ENCODE measurements at places on chromosomes 2 and 18.

DNA sequence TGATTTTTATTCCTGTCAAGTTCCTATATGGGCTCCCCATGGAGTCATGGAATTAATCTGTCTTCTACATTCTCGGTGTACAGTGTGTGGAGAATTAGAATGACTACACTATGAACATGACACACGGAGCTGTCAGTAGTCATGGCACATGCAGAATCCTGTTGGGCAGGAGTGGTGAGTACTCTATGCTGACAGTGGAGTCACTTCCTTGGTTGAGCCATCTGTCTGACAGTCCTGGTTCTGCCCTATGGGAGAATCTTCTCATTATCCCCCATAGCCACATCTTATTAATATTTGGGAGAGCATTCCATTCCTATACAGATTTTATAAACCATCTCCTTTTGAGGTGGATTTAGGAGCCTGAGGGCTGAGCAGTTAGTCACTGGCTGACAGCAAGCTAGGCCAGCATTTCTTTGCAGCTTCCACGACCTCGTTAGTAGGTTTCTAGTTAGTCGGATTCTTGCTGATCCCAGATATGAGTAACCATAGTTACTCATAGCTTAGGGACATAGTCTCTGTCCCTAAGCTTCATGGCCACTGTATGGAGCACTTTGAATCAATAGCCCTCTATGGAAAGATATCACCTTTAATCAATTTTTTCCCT is 90.6 kb downstream of the MDH1 start:
- DNase-seq = no peak

GRCh38 chr18:4797002-4797685 is 342.0 kb upstream of the DLGAP1 start:
- DNase-seq = no peak

- DNase-seq = no peak
These were observed 3.0 kb downstream of the LRRFIP1 start for GRCh38 chr2:237630216-237631000.

DNA sequence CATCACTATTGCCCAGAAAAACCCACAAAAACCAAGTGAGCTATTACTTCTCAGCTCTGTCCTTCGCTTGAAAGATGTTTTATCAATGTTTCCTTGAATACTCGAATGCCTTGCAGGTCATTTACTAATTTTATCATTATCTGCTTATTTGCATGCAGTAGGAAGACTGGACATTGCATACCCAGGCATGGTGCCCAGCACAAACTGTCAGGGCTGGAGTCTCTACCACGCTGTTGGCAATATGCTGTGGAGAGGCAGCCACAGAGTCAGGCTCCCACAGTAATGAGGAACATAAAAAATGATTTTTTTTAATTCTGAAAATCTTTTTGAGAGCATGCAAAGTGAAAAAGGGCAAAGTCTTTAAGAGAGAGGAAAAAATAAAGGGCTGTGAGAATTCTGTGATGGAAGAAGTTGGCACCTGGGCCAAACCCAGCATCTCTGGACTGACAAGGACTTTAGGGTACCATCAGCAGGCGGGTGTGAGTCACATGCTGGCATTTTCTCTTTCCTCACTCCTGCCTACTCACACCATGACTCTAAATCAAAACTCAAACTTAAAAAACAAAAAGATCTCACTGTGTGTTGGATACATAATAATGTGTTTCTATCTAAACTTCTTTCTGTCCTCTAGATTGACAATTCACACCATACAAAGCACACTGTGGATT is 709.8 kb upstream of the FANCL start:
- no peak for DNase-seq

DNA sequence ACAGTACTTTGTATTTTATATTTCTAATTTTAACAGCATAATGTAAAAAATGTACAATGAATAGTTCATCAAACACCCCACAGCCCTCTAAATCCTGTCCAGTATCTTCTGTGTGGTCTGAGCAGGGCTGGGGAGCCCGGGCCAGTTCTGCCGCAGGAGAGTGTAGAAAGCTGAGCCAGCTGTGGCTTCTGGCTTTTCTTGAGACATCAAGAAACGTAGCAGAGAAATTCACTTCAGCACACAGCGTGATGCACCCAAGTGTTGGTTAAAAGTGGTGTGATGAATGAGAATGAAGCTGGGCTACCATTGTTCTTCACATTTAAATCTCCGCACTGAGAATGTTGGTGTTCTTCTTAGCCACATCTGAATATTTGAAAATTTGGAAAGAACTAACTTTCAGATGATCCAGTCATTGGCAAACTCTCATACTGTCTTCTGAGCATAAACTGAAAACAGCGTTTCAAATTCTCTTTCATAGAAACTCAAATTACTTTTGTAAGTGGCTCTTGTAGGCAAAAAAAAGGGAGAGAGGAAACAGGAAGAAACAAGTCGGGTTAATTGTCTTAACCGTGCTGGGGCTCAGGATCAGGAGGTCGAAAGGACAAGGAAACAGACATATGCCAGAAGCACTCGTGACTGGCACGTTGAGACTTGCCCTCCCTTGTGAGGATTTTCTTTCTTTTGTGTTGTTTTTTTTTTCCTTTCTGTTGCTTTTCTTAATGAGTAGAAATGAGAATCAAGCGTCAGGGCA is 23.4 kb upstream of the TMEM87B start:
- DNase-seq = no peak

DNA sequence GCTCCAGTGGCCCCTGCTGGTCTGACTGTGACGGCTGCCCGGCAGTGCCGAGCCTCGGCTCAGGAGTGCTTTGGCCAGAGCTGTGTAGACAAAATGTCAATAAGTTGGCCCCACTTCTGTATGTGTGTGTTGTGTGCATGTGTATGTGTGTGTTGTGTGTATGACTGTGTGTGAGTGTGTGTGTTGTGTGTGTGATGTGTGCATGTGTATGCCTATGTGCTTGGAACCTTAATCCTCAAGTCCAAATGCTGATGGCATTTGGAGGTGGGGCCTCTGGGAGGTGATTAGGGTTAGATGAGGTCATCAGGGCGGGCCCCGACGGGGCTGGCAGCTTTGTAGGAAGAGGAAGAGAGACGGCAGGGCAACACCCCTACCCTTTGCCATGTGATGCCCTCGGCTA is 269.0 kb downstream of the DCDC2C start:
- DNase-seq = no peak

GRCh38 chr2:113886479-113887008 is 3.3 kb upstream of the ACTR3 start:
- DNase-seq = peak; percentile 7

GRCh38 chr2:176293334-176293733 is 24.1 kb downstream of the MTX2 start:
- DNase-seq = no peak

DNA sequence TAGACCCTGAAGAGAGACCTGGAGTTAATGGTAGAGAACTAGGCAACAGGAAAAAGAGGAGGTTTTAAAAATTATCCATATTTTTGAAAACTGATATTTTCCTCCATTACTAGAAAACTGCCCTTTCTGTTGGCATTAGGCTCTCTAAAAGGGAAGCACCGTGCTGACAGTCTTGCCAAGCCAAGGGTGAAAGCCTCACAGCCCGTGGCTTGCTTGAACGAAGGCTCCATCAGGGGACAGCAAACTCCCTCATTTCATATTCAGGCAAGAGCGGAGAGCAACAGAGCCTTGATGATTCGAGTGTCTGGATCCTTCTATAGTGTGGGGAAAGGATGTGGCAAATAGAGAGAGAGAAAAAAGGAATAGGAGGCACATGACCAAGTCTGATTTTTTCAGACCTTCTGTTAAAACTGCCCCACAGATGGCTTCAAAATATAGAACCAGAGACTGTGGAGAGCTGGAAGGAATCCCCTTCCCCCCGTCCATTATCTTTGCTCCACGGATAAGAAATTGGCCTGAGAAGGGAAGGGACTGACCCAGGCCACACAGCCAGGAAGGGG is 67.0 kb downstream of the CACNB4 start:
- DNase-seq = no peak

DNA sequence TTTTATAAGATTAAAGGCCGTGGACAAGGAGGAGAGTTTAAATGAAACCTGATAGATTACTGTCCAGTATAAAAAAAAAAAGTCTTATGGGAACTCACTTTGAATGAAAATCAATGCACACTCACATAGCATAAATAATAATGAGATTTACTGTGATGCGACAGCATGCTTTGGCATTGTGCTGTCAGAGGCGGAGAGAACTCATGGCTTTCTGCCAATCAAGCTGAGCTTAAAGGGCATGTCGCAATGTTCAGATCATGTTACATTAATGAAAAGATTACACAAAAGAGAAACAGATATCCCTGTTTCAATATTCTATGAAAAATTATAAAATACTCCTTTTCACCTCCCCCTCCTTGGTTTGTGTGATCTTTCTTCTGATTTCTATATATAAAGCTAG is 310.8 kb downstream of the ERBB4 start:
- no peak for DNase-seq

DNA sequence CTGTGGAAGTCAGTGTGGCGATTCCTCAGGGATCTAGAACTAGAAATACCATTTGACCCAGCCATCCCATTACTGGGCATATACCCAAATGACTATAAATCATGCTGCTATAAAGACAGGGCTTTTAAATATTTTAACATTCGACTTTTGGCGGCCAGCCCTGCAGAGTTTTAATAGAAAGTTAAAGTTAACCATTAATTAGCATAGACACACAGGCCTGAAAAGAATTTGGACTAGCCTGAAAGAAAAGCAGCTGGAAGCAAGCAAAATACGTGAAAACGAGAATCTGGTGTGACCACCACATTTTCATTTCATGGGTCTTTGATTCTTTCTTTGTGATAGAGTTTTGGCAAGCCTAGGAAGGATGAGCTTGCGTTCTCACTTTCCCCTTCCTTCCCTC is 184.0 kb downstream of the SCG2 start:
- DNase-seq = no peak

GRCh38 chr2:40177366-40177765 is 274.5 kb downstream of the SLC8A1 start:
- DNase-seq = no peak

DNA sequence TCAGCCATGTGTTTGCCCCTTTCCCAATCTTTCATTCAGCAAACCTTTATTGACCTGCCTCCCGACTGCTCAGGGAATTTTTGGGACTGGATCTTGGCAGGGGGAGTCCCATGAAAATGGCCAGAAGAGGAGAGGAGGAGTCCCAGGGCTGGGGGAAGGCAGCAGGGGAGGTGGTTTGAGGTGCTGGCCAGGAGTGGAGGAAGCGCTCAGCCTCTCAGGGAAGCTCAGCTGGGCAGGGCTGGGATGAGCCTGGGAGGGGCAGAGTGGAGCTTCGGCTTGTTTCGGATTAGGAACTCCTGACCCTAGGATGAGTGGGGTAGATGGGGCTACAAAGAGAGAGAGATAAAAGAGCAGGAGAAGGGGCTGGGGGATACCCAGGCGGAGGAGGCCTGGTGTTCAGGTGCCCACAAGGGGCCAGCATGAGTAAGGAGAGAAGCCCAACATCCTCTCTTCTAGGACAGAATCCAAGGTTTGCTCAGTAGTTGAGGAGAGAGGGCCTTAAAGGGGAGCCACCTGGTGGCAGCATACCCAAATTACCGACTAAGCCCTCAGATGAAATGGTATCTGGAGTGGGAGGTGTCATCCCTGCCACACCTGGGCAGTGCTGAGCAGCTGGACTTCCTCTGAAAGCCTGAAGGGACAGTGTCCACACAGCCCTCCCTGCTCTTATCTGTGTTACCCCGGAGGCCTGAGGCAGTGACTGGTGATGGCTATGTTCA is 91.1 kb downstream of the INHBB start:
- no peak for DNase-seq

DNA sequence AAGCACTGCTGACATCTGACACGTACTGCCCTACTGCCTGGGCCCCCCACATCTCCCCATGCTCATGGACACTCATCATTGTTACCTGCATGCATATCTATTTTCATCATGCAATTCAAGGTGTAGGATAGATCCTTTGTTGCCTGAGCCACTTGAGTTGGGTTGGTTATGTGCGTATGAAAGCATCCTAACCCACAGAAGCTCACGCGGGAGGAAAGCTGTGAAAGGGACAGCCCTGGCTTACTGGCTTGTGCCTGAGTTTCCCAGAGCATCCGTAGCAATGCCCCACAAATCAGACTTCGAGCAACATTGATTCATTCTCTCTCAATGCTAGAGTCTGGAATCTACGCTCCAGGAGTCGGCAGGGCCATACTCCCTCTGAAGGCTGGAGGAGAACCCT is 285.5 kb downstream of the PHLPP1 start:
- no peak for DNase-seq

GRCh38 chr2:27067385-27067784 is 4.1 kb downstream of the OST4 start:
- no peak for DNase-seq

- DNase-seq = no peak
These were observed 440.7 kb downstream of the RND3 start for GRCh38 chr2:150046810-150047209.

- DNase-seq = no peak
These were observed 1081.5 kb upstream of the ZEB2 start for GRCh38 chr2:145601361-145601925.

- no peak for DNase-seq
These were observed 224.1 kb upstream of the CCDC150 start for GRCh38 chr2:196415384-196415783.

GRCh38 chr2:227724394-227725039 is at the start of gene SCYGR6:
TSS of gene SCYGR6 (minus strand) at chr2:227724757. CDS start at chr2:227724757, 0 bp downstream.
- DNase-seq = no peak

DNA sequence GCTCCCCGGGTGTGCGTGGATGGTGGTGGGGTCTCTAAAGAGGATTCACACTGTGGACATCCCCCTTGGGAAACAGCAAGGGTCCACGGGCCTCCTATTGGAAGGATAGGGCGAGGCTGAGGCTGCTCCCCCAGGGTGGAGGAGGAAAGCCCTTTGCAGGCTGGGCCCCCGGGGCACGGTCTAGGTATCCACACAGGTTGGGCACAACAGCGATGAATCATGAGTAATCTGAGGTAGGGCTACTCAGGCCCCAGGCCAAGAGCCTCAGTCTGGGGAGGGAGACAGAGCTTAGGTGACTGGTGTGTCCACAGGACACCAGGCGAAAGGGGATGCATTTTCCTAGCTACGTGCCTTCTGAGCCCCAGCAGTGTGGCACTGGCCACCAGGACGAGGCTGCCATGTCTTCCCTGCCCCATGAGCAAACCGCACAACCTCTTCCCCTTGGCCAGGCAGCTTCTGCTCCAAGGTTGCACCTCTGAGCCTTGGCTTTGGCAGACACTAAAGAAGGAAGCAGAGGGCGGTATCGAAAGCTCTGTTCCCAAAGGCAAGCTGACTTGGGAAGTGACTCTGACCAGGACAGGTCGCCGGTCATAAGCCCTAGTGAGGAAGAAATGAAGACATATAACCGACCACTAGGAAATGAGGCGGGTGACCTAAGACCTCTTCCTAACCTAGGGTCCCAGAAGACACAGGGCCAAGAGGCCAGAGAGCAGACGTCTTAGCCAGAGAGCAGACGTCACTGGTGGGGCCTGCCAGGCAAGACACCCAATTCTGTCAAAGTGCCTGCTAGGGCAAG is 14.6 kb upstream of the SEMA4C start:
- DNase-seq = no peak

DNA sequence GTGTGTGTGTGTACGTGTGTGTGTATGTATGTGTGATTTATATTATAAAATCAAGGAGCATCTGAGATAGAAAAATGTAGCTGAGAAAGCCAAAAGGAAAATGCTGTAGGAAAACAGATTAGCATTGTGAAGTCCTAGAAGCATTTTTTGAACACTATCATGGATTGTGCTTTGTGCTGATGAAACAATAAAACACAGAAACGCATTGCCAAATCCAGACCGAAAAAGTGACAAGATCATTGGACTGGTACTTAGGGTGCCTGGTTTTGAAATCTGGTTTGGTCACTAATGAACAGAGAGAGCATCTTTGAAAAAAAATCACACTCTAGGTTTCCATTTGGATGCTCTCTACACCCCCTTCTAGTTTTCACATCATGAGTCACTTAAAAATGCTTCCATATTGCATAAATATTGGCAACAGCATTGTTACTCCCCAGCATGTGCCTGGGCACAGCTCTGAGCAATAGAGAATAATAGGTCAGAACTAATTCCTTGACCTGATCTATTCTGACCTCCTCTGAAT is 214.6 kb upstream of the LRRTM1 start:
- DNase-seq = no peak
